Naive thymus-derived CD8-positive, alpha-beta T cell (primary cell): ENCODE measurements at places on chromosomes 5 and 9. TPM values are rescaled to one million over a fixed set of nuclear protein-coding genes. Genes with fewer than 3 reads are reported as not detected.

DNA sequence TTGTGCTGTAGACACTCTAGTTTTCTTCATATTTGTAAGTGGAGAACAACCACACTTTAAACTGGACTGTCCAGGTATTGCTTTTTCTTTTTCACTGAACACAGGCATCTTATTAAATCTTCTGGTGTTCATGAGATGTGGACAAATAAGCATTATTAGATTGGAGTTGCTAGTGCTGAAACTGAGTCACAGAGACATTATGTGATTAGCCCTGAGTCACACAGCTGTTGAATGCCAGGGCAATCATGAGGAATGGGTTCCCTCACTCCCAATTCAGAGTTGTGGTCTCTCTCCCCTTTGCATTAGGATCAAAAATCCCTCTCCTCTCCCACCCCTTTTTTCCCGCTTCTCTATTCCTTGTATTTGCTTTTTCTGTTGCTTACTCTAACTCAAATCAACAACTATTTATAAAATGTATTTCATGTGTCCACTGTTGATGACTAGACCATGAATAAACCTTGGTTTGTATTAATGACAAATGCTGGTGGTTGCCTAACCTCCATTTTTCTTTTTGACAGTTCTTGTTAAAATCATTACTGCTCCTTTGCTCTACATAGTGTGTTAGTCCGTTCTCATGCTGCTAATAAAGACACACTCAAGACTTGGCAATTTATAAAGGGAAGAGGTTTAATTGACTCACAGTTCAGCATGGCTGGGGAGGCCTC is 738.2 kb downstream of the BRINP1 start:
- H3K4me3 ChIP-seq, result no peak overlapping the region
- H3K27me3 ChIP-seq, result peaks cover 2% of the 10 kb centered on the region
- H3K4me1 ChIP-seq, result no peaks in the 10 kb centered on the region
- no peak overlapping the region for H3K27ac ChIP-seq
- no peak for DNase-seq

GRCh38 chr5:172782169-172783039 is 11.4 kb upstream of the DUSP1 start:
- H3K4me1 ChIP-seq, result peaks cover 15% of the 10 kb centered on the region
- no peaks in the 10 kb centered on the region for H3K36me3 ChIP-seq
- no peak overlapping the region for H3K27ac ChIP-seq
- no peak for DNase-seq
- H3K27me3 ChIP-seq, result no peaks in the 10 kb centered on the region

DNA sequence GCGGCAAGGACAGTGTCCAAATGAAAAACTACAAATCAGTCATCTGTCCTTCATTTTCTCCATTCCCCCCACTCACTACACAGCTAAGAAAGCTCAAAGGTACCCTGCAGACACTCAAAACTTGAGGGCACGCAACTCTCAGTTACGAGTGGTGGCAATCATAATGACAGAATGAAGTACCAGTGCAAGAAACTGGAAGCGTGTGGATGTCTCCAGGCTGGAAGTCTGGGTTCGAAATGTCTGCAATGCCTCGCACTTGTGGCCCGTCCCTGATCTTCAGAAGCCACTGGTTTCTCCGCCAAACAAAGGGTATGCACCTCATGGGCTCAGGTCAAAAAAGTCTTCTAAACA is 597 bp upstream of the CENPH start:
- peak overlapping the region; percentile 92 for H3K4me3 ChIP-seq
- DNase-seq, result no peak
- peaks cover 1% of the 10 kb centered on the region for H3K36me3 ChIP-seq
- peaks cover 20% of the 10 kb centered on the region for H3K4me1 ChIP-seq
- peak overlapping the region; percentile 95 for H3K27ac ChIP-seq
- no peaks in the 10 kb centered on the region for H3K27me3 ChIP-seq

PCDHA3 gene
- not detected for total RNA-seq

CTXN3 gene
- not detected for total RNA-seq
